ENCODE measurements at places on chromosomes 6 and 20.

GRCh38 chr6:108750801-108751200 lies 97.4 kb upstream of the ARMC2 start:
- DNase-seq, result no peak

- no peak for DNase-seq
These were observed 39.9 kb upstream of the NKX2-4 start for GRCh38 chr20:21437248-21437647.

DNA sequence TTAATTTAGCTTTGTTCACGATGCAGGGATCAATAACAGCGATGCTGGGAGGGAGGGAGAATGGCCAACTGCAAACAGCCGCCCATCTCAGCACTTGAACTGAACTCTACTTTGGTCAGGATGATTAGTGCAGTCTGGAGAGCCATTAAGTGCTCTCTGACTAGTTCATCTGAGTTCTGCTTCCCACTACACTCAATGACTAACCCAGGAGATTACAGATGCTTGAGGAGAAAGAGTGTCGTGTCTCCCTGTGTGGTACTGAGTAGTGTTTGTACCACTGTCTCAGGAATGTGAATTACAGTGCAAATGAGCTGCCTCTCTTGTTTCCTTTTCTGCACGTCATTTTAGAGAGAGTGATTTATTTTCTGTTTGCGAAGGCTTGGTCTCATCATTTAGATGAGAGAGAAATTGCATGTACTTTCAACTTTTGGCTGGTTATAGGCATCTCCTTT lies 23.5 kb downstream of the CARMIL1 start:
- no peak for DNase-seq

- peak; percentile 47 for DNase-seq
These were observed 448 bp upstream of the RIN2 start for GRCh38 chr20:19757487-19758132.

DNA sequence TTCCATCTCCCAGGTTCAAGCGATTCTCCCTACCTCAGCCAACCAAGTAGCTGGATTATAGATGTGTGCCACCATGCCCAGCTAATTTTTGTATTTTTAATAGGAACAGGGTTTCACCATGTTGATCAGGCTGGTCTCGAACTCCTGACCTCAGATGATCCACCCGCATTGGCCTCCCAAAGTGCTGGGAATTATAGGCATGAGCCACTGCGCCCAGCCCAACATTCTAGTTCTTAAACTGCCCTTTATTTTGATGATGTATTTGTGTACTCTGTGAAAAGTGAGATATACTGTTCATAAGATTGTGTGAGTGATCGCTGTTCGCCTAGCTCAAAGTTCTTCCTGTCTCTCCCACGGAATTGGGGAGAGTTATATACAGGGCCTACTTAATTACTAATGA lies 93.1 kb downstream of the HFE start:
- DNase-seq, result no peak

DNA sequence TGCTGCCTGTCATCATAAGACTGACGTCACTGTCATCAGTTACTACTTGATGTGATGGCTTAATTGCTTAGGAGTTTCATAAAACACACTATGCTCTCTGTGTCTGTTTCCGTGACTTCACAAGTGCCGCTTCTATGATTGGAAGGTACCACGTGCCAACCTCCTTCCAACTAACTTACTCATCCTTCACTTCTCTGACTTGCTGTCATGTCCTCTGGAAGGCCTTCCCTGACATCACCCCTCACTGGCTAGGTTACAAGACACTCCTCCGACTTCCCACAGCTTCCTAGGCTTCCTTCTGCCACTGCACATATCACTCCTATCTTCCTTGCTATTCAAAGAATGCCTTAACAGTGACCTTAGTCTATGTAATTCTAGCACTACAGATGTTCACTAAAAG lies 20.4 kb downstream of the SERINC3 start:
- DNase-seq, result no peak

- peak; percentile 59 for DNase-seq
These were observed 34.5 kb downstream of the SLX4IP start for GRCh38 chr20:10469599-10469998.

DNA sequence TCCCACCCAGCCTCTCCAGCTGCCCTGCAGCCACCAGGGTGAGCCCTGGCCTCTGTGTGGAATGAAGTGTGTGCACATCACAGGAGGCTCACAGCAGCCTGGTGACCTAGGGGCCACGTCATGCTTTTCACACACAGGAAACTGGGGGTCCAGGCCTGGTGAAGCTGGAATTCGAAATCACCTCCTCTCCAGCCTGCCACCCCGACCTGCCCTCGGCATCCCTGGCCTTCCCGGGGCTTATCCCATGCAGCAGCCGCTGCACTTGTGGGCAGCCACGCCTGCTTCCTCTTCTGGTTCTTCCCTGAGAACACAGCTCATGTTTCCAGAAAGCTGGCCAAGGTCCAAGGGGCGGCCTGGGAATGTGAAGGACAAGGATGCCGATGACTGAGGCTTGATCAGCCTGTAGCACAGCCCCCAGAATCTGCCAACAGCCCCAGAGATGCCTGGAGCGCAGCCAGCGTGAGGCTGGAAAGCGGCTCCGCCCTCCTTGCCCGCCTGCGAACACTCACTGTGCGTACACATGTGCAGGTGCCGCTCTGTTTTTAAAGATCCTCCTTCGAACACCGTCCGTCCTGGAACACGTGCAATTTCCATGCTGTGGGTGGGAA lies 4.2 kb upstream of the NTSR1 start:
- no peak for DNase-seq
